ENCODE measurements at places on chromosomes 13 and 19.

- no peak for DNase-seq
These were observed 42.3 kb downstream of the SUGP2 start for GRCh38 chr19:18991006-18991405.

GRCh38 chr13:43389983-43390382 is 366.6 kb downstream of the DNAJC15 start:
- DNase-seq, result no peak

DNA sequence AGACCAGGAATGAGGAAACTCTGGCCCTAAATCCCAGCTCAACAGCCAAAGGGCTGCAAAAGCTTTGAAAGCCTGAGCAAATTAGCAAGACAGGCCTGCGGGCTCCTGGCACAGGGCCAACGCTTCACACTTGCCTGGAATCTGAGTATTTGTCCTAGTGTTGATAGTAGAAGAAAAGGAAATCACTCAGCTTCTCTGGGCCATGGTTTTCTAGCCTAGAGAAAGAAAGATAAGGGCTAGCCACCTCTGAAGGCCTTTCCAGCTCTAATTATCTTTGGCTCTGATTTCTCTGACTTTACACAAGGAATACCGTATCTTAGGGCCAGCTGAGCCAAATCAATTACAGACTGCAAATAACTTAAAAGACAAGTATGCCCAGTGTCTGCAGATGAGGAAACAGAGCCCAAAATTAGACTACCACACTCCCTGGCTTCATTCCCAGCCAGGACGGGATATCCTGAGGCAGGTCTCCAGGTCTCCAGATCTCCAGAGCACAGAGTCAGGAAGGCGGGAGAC is 69.6 kb downstream of the STK24 start:
- DNase-seq, result no peak

DNA sequence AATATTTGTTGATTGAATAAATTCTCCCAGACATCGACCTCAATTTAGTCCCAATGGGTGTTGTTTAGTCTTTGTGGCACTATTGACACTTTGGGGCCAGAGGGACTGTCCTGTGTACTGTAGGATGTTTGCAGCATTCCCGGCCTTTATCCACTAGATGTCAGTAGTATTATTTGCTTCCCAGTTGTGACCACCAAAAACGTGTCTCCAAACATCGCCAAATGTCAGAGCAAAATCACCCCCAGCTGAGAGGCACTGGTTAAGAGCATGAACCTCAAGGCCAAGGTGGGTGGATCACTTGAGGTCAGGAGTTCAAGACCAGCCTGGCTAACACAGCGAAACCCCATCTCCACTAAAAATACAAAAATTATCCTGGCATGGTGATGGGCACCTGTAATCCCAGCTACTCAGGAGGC is 15.4 kb downstream of the NLRP12 start:
- DNase-seq, result peak; percentile 6

GRCh38 chr13:50286324-50286723 is 271.1 kb downstream of the KCNRG start:
- DNase-seq, result no peak

- DNase-seq, result peak; percentile 70
These were observed 56.8 kb downstream of the THSD1 start for GRCh38 chr13:52348983-52349780.

- DNase-seq, result peak; percentile 59
These were observed at the start of gene ZNF274 for GRCh38 chr19:58182989-58183816. TSS of gene ZNF274 (plus strand) at chr19:58183061. CDS start at chr19:58183966, 905 bp downstream.

GRCh38 chr19:50459638-50460037 is 16.7 kb upstream of the EMC10 start:
- no peak for DNase-seq

Data from GM04503 (cell line).